ENCODE measurements at places on chromosomes 1 and 21. TPM values are rescaled to one million over a fixed set of nuclear protein-coding genes. Genes with fewer than 3 reads are reported as not detected.

Gene CYYR1
- total RNA-seq = 4.3 TPM

Gene CD5L
- total RNA-seq = not detected

Gene KRTAP21-2
- total RNA-seq = not detected

Gene LRRC39
- 0.06 TPM for total RNA-seq
